ENCODE measurements at places on chromosomes 2 and 18.

DNA sequence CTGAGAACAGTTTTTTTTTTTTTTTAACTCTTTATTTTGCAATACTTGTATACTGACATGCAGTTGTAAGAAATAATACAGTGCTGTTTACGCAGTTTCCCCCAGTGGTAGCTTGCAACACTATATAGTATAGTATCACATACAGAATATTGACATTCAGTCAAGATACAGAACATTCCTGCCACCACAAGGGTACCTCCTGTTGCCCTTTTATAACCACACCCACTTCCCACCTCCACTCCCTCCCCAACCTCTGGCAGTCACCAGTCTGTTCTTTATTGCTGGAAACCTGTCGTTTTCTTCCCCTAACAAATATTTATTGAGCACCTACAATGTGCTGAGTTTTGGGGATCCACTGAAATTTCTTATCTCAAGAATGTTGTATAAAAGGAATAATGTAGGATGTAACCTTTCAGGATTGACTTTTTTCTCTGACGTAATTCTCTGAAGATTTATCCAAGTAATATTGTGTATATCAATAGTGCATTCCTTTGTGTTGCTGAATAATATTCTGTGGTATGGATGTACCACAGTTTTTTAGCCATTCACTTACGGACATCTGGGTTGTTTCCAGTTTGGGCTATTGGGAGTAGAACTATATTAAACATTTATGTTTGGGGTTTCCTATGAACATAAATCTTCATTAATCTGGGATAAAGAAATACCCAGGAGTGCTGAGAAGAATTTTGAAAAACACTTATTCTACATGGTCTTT, 51.4 kb upstream of the EML6 start:
- no peak for DNase-seq

GRCh38 chr2:72803626-72804320, 22.1 kb downstream of the EXOC6B start:
- DNase-seq = no peak

DNA sequence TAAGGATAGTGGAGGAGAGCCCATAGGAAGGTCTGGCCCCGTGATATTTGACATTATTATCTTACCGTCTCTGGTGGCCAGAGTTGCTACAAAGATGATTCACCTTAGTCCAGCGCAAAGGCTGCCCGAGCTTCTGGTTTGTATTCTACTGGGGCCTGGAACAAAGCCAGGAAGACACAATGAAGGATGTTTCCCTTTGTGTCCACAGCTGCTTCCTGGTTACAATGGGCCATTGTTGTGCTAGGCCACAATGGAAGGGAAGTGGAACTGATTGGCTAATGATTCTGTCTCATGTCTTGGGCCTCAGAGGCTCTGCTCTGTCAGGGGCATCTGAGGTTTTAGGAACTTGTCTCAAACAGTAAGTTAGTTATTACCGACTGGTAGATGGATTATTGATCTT, 132.2 kb downstream of the TDRD15 start:
- no peak for DNase-seq

DNA sequence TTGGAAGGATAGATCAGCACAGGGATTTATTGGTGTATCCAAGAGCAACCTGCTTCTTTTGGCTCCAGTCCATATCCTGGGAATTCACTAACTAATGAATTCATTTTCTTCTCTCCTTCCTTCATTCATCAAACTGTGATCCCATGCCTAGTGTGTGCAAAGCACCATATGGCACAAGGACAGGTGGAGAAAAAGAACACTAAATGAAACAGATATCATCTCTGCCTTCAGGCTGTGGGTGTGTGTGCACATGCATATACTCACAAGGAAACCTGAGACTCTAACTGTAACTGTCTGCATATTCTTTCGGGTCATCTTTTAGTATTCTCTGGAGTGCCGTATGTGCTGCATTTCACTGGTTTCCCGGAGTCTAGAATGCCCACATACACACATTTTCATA, 20.2 kb downstream of the TNP1 start:
- DNase-seq = no peak

DNA sequence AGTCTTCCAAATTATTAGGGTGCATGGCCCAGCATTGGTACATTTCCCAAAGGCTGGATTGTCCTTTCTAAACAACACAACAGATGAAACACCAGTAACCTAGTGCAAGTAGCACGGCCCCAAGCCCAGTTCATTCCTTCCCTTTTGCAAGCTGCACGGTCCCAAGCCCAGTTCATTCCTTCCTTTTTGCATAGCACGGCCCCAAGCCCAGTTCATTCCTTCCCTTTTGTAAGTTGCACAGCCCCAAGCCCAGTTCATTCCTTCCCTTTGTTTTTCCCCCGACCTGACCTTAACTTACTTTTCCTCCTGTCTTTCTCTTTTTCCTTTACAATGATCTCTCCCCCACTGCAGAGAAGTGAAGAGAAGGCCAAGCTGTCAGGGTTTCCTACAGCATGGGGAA, 60.9 kb downstream of the C18orf63 start:
- DNase-seq = no peak

- DNase-seq = no peak
Measured at GRCh38 chr2:149021761-149022160, 16.7 kb upstream of the LYPD6B start.
